ENCODE measurements at places on chromosomes 2 and 18.

DNA sequence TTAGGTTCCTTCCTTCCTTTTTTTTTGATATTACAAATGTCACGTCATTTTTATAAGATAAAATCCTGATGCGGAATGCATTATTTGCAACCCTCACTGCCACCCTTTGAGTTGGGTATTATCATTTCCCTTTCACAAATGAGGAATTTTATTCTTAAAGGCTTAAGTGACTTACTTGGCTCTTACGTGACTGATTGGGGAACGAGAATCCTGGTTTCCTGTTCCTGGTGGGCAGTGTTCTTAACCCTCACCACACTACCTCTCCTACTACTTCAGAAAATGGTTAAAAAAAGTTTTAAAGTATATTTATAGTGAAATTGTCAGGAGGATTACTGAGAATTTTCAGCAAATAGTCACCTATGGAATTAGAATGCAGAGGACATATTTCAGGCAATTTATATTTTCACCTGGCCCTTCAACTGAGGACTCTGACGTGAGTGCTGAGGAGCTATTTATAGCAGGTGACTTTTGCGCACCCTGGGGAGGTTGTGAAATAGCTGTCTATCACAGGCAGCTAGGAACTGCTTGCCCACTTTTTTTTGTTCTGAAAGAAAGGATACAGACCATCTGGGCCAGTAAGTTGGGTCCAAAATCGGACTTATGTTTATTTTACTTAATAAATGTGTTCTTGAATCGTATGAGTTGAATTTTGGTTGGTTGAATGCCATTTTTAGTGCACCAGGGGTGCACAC, 18.7 kb upstream of the RASGRP3 start:
- peak; percentile 31 for DNase-seq

- peak; percentile 88 for DNase-seq
Observed at GRCh38 chr18:46555724-46556123, 101.3 kb downstream of the LOXHD1 start.

DNA sequence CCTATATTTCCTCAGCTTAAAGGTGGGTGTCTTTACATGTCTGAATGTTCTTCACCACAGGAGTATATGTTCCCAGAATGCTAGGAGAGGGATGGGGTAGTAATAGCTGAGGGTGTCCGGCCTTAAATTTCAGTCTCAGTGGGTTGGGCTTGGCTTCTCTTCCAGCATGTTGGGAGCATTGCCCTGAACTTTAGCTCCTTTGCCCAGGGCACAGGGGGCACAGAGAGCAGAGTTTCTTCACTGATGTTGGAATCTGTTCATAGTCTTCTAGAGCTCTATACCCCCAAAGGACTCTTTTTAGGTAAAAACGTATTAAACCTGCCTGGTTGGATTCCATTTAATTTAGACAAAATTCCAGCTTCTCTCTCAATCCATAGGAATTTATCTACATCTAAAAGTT, 154.4 kb upstream of the GCFC2 start:
- no peak for DNase-seq

- no peak for DNase-seq
Observed at GRCh38 chr2:101949304-101949703, 42.5 kb upstream of the IL1R2 start.

GRCh38 chr18:22985250-22985649, 52.1 kb downstream of the RBBP8 start:
- no peak for DNase-seq

DNA sequence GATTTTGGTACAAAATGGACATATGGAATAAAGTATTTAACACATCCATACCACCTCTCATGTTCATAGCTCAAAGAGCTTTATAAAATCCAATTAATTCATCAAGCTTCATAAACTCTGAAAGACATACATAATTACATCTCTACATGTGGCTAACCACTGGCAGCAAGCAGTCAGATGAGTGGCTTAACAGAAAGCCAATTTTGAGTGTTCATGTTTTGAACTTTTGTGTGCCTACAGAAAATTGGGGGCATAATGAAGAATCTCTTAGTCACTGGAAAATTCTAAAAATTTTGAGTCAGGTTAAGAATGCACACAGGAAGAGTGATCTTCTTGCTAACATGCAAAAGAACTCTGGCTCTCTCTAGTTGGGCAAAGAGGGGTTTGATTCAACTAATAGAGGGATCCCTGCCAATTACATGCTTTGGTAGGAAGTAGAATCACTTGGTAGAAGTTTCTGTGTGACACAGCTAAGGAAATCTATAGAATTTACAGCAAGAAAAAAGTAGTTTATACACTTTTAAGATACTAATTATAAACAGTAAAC, 287.4 kb downstream of the NOL4 start:
- no peak for DNase-seq

DNA sequence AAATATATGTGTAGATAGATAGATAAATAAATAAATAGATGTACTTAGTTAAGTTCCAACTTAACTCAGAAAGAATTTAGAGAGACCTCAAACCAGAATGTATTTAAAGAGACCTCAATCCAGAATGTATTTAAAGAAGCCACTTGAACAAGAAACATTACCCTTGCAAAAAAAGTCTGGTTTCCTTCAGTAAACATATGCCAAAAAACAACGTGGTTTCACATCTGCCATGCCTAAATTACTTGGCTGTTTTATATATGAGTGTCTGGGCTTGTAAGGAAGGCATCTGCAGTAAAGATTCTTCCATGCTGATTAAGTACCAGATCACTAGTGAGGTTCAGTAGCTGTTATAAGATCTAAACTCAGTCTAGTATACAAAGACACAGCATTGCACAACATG, 29.1 kb upstream of the RPE start:
- DNase-seq, result no peak

- no peak for DNase-seq
Observed at GRCh38 chr18:9649164-9649540, 34.8 kb upstream of the PPP4R1 start.

DNA sequence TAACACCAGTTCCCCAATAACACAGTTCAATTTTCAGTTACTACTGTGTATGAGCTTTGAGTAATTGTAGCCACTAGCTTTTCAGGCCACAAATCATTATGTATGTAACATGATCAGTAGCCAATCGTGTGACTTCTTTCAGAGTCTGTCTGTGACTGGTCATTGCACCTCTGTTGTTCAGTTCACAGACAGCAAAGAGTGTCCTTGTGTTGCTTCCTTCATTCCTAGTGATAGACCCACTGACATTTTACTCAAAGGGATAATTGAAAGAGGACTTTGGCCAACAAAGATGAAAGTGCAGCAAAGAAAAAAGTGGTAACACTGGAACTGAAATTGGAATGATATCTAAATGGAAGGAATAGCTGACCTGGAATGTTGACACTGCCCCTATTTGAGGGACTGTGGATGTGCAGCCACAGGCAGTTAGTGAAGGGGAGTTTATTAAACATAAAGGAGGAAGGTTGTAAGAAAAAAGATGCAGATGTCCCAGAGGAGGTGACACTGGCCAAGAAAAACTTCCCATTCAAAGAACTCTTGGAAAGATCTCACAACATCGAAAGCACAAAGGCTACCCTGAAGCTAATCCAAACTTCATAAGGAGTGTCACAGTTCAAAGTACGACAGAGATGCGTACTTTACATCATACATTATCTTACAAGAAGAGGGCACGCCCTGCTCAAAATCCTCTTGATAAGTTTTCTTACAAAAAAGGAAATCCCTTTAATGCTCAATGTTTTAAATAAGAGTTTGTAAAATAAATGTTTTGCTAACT, 19.3 kb downstream of the TTC39C start:
- DNase-seq, result no peak

DNA sequence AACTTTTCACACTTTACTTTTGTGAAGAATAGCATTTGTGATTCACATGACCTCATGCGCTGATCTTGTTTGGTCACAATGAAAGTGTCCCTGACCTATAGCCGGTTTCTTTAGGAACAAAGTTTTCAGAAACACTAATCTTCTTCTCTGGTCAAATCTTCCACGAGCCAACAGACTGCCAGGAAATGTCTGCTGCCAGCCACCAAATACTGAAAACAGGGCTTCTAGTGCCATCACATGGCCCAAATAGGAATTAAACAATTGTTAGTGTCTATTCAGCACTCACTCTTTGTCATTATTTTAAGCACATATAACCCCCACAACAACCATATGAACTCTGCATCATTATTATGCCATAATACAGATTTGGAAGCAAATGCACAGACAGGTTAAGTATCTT, 286.5 kb upstream of the SYT4 start:
- DNase-seq, result peak; percentile 30

GRCh38 chr2:168196764-168197180, 50.6 kb downstream of the STK39 start:
- DNase-seq, result no peak
